ENCODE measurements at places on chromosomes 3 and 15.
A peak's percentile ranks its signal among the peaks of the same experiment; 100 is the strongest.

GRCh38 chr3:181716966-181717365 lies 5.2 kb downstream of the SOX2 start:
- DNase-seq, result no peak

DNA sequence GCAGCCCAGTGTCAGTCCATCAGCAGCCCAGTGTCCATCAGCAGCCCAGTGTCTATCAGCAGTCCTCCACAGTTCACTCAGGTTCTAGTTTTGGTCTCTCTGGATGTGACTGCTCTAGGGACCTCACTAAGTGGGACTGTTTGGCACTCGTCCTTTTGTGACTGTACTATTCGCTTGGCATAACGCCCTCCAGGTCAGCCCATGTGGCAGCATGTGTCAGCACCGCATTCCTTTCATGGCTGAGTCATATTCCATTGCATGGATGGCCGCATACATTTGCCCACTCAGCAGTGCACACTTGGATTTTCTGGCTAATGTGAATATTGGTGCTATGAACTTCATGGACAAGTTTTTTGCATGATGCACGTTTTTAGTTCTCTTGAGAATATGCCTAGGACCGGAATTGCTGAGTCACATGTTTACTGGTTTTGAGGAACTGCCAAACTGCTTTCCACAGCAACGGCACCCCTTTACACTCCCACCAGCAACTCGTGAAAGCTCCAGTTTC lies 16.4 kb downstream of the CHST13 start:
- DNase-seq, result peak; percentile 96

- no peak for DNase-seq
These were observed 88.5 kb downstream of the CSNK1G1 start for GRCh38 chr15:64267331-64267973.

DNA sequence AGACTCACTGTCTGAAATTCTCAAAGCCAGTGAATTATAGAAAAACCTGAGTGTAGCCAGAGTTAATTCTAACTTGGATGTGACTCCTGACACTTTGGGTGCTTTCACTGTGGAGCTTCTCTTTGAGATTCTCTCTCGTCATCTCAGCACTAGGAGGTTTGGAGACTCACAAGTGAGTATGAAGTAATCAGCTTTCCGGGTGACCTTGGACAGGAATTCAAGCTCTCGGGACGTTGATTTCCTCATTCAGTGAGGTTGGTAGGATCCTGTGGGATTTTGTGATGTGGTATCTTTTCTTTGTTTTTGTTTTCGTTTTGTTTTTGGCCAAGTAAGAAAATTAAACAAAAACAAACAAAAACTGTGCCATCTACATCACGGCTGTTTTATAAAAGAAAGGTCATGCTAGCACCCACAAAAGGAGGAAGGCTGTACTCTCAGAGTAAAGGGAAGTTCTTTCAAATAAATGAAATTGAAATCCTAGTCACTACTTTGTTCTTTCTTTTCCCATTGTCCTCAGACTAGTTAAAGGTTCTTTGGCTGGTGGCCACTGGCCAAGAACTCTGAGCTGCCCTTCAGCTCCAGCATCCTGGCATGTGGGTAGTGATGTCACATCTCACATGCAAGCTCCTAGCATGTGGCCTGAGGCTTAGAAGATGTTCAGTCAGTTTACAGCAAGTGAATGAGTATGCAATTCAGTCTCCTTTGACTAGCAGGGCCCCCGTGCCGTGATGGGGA lies 263.3 kb upstream of the TPM1 start:
- peak; percentile 59 for DNase-seq

GRCh38 chr15:80374441-80374840 lies 29.7 kb upstream of the ARNT2 start:
- no peak for DNase-seq

DNA sequence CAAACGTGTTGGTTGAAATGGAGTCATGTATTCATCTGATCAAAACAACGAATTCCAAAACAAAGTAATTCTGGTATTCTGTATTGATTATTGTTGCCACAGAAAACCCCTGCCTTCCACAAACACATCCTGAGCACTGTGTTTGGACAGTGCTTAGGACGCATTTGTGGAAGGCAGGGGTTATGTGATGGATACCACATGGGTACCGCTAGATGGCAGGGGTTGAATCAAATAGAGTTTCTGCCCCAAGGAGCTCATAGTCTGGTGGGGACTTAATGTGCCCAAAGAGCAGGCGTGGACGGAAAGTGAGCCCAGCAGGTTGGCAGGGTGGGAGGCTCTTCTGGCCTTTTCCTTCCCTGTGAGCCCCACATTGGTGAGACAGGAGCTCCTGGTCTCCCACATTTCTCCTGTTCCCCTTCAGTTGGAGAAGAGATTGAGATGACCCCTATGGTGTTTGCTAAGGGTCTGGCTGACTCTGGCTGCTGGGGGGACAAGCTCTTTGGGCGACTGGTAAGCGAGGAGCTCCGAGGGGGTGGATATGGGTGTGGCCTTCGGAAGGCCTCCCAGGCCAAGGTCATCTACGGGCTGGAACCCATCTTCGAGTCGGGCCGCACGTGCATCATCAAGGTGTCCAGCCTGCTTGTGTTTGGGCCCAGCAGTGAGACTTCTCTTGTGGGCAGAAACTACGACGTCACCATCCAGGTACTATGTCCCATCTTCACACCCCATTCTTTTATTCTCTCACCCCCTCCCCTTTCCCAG lies 22.1 kb upstream of the SLC28A1 start:
- DNase-seq, result no peak

All from fibroblast of mammary gland (primary cell).